Amniotic stem cell (primary cell): ENCODE measurements at places on chromosomes 7 and 10.

- DNase-seq, result no peak
Measured at GRCh38 chr7:20954711-20955619, 168.3 kb upstream of the SP8 start.

GRCh38 chr10:129968853-129969183 is 4.7 kb upstream of the EBF3 start:
- DNase-seq, result no peak

DNA sequence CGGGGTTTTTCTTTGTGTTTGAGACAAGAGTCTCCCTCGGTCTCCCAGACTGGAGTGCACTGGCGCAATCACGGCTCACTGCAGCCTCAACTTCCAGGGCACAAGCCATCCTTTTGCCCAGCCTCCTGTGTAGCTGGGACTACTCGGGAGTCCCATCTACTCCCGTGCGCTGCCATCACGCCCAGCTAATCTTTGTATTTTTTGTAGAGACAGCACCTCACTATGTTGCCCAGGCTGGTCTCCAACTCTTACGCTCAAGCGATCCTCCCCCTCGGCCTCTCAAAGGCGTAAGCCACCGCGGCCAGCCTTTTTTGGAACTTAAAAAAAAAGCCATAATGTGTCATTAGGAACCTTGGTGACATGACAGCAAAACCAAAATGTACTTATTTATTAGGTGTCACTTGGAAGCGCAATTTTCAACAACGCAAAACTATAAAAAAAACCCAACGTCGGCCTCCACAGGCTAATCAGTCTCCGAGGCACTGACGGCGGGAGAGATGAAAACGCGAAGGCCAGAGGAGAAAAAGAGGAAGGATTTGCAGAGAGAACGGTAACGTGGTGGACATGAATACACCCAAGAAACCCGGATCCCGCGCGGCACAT is 911 bp upstream of the HNRNPH3 start:
- no peak for DNase-seq

GRCh38 chr10:26367771-26368170 is 70.4 kb upstream of the APBB1IP start:
- no peak for DNase-seq

- no peak for DNase-seq
Measured at GRCh38 chr7:100443096-100443840, 7.0 kb upstream of the PPP1R35 start.
